ENCODE measurements at places on chromosomes 1 and 21. TPM values are rescaled to one million over a fixed set of nuclear protein-coding genes. Genes with fewer than 3 reads are reported as not detected.

Gene NHLH1
- 0.27 TPM for total RNA-seq

GRCh38 chr1:240946926-240947325 is 335.0 kb upstream of the GREM2 start:
- DNase-seq: peak; percentile 58

- no peak for DNase-seq
These were observed 26.7 kb downstream of the SUCO start for GRCh38 chr1:172559572-172560210.

- no peak for DNase-seq
These were observed 115.6 kb downstream of the BRINP2 start for GRCh38 chr1:177286396-177286795.

- peak; percentile 87 for DNase-seq
These were observed 25.2 kb upstream of the PCBP3 start for GRCh38 chr21:45618287-45618686.

DNA sequence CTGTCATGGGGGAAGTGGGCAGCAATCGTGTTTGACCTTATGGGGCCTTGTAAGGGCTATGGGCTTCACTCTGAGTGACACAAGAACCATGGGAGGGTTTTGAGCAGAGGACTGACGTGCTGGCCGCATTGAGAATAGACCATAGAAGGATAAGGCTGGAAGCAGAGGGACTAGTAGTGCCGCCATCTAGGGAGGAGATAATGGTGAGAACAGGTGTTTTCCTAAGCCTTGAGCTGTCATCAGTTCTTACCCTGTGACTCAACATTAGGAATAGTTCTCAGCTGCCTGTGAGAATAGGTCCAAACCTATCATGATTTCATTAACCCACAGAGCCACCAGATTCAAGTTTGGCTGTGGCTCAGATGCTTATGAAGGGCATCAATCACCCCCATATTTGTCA is 228.5 kb downstream of the CACNA1E start:
- DNase-seq: no peak

- no peak for DNase-seq
These were observed 11.4 kb upstream of the TSPEAR start for GRCh38 chr21:44722731-44723130.

GRCh38 chr1:17403081-17403480 is 31.1 kb downstream of the PADI6 start:
- DNase-seq: no peak

Gene NUDT4B
- 40.6 TPM for total RNA-seq

Gene SYT11
- total RNA-seq: 0.14 TPM

GRCh38 chr21:41189150-41189745 is 21.3 kb downstream of the BACE2 start:
- DNase-seq: no peak

- no peak for DNase-seq
These were observed 59.8 kb downstream of the ERG start for GRCh38 chr21:38438462-38438893.

Gene VHLL
- total RNA-seq: not detected

GRCh38 chr1:60833173-60833572 is 249.2 kb upstream of the NFIA start:
- DNase-seq: no peak

DNA sequence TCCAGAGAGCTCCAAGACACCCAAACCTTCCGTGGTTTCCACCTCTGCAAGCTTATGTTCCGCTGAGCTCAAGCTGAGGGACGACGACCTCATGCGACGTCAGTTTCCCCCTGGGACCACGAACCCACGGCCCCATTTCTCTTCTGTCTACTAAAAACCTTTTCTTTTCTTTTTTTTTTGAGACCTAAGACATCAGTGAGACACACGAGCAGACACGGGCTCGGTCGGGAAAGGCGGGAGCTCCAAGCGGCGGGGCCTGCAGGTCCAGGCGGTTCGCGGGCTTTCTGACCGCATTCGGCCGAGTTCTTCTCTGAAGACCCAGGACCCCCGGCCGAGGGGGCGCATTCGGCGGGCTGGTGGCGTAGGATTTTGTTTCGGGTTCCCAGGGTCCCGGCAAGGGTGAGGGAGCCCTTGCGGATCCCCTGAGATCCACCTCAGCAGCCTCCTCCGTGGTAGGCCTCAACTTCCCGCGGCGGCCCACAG is 402 bp downstream of the C21orf58 start:
- DNase-seq: no peak

Gene OR6N2
- not detected for total RNA-seq

GRCh38 chr1:217190359-217190758 is 440.5 kb downstream of the GPATCH2 start:
- DNase-seq: no peak

DNA sequence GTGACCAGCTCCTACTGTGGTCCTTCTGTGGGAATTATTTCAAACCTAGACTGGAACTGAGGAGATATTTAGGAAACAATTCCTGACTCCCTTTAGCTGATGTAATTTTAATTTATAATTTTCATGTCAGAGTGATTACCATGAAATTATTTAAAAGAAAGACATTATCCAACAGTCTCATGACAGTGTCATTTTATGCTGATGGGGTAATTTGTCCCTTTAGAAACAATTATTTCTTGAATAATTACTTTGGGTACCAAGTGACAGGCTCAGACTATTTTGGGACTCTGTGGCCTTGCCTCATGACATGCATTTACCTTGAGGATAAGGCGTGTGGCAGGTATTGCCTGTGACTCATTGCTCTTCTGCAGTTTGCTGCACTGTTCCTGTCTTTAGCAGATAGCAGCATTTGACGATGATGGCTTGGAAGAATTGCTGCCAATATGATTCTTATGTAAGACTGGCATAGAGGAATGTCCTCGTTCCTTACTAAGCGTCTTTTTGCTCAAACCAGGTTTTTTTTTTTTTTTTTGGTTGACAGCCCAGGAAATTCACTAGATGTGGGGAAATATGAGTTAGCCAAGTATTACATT is 206.0 kb upstream of the HMCN1 start:
- no peak for DNase-seq

DNA sequence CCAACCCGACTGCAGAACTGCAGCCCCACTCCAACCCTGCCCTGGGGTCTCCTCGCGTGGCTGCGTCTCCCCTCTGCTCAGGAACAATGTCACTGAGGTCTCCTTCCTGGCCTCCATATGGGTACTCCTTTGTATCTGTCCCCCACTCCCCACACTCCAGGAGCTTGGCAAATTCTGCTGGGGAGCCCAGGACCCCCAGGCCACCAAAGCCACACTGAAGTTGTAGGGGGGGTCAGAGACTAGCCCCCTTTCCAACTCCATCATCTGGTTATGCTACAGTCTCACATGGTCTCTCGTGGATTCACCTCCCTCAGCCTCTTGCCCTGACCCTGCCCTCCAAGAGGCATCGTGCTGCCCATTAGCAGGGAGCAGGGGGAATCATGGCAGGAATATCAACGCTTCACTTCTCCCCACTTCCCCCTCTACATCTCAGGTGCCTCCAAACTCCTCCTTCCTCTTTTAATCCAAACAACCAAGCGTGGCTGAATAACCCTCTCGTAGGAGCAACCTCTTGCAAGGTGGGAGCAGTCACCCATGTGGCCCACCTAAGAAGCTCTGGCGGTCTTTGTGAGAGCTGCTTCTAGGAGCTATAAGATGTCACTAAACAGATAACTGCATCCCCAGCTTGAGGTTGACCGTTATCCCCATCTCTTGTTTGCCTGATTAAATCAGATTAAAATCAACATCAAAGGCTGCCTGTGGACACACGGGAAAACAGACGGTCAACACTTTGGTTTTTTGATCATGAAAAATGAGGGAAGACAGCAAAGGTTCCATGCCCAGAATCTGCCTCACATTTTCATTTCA is 86.4 kb downstream of the MIS18A start:
- DNase-seq: no peak

DNA sequence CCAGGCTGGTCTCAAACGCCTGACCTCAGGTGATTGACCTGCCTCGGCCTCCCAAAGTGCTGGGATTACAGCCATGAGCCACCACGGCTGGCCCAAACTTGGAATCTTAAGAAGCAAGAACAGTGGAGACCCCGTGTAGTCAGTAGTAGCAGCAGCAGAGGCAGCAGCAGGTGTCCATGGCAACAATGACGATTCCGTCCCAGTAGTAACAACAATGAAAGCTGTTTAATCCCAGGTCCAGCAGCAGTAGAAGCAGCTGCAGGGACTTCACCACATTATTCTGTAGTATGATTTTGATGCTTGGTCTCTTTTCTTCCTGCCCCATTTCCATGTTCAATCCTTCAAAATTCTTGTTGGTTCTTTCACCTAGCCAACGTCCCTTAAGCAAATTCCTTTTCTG is 69.6 kb upstream of the KCTD3 start:
- DNase-seq: no peak

DNA sequence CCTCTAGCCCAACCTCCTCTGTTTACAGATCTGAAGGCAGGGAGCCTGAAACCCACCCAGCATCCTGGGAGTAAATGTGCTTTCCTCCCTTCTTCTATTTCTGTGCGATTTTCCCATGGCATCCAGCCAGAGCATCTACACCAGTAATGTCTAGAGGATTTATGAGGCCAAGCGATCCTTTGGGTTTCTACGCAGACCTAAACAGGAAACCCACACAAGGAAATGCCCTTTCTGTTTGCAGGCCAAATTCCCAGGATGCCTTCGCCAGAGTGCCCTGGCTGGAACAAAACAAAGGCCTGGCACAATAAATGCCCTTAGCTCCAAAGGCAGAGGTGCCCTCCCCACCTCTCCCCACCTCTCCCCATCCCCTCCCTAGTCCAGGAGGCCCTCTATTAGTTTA is 110.5 kb upstream of the CDC42BPA start:
- DNase-seq: peak; percentile 30

DNA sequence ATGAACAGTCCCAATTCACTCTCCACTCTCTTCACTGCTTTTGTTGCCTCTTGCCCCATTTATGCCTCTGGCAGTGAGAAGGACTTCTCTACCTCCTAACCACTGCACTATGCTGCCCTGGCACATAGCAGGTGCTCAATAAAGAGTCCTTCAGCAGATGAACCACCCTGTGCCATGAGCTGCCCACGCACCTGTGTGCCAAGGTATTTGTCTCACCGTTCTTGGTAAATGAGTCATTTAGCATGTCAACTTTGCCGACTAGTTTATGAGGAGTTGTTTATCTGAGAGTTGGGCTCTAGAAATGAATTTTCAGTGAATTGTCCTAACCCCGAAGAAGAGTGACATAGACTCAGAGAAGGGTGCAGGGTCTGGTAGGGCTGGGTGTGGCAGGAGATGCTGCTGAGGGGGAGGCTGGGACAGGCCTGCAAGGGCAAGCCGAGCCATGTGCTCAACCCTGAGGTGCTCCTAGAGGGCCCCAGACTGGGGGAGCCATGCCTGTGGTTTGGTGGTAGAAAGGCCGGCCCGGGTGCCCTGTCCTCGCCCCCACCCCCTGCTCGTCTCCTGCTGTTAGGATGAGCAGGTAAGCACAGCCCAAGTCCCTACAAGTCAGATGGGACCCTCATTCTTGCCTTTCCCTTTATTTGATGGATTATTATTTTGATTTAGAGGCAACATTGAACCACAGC is 654.5 kb downstream of the MATN1 start:
- DNase-seq: no peak

Gene FGR
- total RNA-seq: not detected

DNA sequence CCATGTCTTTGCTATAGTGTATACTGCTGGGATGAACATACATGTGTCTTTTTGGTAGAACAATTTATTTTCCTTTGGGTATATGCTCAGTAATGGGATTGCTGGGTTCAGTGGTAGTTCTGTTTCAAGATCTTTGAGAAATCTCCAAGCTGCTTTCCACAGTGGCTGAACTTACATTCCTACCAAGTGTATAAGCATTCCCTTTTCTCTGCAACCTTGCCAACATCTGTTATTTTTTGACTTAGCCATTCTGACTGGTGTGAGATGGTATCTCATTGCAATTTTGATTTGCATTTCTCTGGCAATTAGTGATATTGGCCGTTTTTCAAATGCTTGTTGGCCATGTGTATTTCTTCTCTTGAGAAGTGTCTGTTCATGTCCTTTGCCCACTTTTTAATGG is 37.5 kb upstream of the ANGPTL1 start:
- DNase-seq: no peak

DNA sequence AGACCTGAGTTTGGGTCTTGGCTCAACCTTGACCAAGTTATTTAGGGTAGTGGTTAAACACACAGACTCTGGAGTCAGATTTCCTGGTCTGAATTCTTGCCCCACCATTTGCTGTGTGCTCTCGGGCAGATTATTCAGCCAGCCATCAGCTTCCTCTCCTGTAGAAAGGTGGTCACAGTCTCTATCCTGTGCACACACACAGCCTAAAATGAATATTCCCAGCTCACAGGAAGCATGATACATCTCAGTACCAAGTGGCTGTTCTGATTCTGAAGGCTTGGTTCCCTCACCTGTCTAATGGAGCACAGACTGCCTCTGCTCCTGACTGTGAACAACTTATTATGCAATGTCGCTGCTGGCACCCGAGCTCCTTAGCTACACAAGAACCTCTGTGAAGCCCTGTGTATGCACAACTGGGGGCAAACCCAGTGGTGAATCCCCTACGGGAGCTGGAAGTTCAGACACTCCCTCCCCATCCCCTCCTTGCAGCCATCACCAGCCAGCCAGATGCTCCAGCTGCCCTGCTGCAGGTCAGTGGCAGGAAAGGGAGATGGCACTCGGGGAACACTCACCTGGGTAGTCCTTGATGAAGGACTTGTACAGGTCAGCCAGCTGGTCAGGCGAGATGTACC is 13.7 kb downstream of the ENO1 start:
- no peak for DNase-seq

Gene ALG14
- total RNA-seq: 3.6 TPM

DNA sequence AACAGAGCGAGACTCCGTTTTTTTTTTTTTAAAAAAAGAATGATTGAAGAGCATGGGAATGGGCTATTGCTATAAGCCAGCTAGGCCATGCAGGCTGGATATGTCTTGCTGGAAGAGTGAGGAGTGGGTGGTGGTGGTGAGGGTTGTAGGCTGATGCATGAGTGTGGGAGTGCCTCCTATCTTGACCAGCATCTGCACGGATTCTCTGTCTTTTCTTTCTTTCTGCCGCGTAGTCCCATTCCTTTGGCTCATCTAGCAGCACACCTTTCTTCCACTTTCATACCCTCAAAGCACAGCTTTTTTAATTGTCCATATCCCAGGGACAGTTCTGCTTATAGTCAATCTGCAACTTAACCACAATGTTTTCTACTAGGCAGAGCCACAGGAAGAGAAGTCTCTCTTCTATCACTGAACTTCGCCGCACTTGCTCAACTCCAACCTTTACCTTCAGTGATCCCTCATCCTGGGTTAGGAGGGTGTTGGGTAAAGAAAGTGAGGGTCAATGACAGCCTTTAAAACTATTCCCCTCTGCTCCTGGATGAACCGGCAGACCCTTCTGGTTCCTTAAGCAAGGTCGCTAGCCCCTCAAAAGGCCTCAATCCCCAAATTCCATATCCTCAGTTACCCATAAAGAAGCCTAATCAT is 15.2 kb downstream of the ADCY10 start:
- no peak for DNase-seq

DNA sequence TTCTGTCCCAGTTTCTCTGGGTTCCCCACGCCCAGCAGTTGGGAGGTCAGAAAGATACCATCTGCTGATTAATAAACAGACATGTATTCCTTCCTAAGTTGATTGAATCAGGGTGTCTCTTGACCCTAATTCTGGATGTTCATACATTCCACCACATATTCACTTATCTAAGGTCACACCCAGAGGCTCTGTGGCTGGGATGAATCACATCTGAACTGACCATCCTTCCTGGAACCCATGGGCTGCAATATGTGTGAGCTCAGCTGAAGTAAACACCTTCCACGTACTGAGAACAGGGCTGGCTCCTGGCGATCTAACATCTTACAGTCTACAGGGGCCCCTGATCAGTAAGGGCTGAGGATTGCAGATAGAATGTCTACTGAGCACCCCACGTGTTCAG is 20.5 kb upstream of the TRABD2B start:
- no peak for DNase-seq

- DNase-seq: peak; percentile 30
These were observed 107.6 kb downstream of the LHX9 start for GRCh38 chr1:198024782-198025181.

Data from NCI-H460 (cell line).